DMS79 treated with DMSO at 0.1 percent for 48 hours (cell line): ENCODE measurements at places on chromosomes 3 and 15.

- DNase-seq: no peak
Measured at GRCh38 chr15:41493902-41494189, 172 bp downstream of the ITPKA start.

DNA sequence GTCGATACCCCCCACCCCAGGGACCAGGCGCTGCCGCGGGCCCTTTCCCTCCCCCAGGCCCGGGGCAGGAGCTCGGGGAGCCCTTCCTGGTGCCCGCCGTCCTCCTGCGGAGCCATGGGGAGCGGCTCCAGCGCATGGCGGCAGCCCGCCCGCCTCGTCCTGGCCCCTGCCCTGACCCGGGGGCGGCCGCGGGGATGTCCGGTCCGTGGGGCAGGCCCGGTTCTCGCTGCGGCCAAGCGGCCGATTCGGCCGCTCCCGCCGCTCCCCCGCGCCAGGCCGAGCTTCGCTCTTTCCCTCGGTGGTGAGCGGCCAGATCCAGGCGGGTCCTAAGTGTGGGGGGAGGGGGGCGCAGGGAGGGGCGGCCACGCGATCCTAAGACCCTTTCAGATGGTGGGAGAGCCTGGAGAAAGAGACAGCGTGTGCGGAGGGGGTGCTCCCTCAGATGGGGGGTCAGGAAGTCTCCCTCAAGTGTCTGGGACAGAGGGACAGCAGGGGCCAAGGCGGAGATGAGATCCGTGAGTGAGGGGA, 1.3 kb downstream of the NEIL1 start:
- DNase-seq: no peak

GRCh38 chr3:150073513-150073912, 102.8 kb upstream of the PFN2 start:
- no peak for DNase-seq

- no peak for DNase-seq
Measured at GRCh38 chr15:69924531-69924930, 173.2 kb downstream of the TLE3 start.

- DNase-seq: peak; percentile 1
Measured at GRCh38 chr15:50675535-50676144, 11.0 kb downstream of the TRPM7 start.

DNA sequence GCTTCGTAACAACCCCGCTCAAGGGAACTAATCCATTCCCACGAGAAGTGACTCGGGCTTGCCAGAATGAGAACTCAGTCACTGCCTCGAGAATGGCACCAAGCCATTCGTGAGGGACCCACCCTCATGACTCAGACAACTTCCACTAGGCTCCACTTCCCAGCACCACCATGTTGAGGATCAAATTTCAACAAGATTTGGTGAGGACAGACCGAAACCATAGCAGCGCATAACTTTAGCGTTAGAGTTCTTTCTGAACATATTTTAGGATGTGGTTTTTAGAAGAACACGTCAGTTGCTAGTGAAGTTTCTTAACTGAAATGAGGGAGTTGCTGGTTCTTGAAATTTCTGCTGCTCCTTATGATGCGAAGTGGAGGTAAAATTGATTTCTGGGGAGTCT, 13.5 kb downstream of the PTPRG start:
- no peak for DNase-seq

DNA sequence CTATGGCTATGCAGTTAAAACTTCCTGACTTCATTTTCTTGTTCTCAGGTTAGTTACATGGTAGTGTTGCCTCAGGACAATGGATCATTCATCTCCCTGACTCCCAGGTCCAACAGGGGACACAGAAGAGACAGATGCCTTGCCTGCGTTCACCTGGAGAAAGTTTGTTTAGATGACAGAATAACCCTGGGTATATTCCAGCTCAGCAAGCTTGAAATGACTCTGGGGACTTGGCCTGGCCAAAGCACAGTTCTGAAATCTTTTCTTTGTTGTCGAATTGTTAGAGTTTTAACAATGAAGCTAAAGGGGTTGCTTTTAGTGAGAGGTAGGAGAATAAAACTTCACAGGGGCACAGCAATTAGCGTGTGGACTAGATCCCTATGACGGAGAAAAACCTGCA, 206.1 kb downstream of the PDZRN3 start:
- no peak for DNase-seq

DNA sequence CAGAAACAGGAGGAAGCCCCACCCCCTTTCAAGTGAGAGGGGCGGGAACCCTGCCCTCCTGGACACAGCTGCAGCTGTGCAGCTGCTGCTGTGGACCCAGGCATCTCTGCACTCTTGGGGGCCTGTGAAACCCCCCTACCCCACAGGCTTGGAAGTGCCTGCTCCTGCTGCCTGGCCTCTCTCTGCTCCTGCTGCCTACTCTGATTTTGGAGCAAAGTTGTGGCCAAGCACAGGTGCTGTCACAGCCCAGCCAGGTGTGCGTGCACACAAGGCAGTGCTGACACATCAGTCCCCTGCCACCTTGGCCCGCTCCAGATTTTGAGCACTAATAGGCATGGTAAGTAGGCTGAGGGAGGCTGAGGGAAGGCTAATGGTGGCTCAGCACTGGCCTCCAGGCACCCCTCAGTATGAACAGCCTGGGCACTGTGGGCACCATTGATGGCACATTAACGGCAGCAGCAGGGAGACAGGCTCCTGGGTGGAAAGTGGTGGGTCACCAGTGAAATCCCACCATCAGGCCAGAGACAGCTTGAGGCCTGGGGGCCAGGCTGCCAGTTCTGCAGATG, 890.9 kb downstream of the GBE1 start:
- no peak for DNase-seq

GRCh38 chr3:139757448-139758030, 79.8 kb upstream of the NMNAT3 start:
- DNase-seq: no peak

DNA sequence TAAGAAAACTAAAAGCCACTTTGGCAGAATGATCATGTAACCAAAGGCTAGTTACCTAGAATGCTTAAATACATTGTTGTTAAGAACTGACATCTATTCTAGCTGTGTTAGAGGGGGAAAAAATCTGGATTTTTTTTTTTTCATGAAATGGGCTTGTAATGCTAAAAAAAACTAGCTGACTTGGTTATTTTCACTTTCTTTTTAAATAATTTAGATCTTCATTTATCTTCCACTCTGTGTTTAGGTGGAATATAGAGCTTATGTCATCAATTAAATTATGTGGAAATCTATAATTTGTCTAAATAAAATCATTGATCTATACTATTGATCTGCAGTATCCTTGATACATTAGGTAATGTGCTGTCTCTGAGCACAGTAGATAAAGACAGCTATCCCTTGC, 217.4 kb downstream of the TCF12 start:
- no peak for DNase-seq

DNA sequence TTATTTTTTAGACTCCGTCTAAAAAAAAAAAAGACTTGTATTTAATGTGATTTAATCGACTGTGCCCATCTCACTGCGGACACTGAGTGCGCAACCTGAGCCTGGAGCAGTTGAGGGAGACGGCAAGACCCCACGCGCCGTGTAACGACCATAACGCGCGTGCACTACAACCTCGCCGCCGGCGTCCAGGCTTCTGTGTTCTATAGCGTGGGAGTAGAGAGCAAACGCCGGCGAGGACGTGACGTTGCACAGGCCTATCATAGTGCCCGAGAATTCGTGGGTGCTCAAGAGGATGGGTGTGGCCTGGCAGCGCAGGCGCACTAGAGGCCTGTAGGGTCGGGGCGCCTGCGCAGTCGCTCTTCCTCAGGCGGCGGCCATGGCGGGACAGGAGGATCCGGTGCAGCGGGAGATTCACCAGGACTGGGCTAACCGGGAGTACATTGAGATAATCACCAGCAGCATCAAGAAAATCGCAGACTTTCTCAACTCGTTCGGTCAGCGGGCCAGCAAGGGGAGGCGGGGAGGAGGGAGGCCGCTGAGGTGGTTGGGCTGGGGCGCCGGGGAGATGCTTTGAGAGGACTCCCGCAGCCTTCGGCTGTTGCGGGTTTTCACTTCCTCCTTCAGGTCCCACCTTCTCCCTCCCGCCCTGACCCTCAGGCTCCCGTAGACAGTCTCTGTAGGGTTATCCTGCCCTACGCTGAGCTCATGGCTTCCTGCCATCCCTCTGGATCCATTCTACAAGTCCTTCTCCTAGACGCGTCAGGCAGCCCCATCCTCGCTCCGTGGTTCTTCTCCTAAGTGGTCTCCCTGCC, at the start of gene BRK1:
Gene BRK1, plus strand, starts transcription at position 350 of the 812 bp plus-strand sequence. Its CDS starts 27 bp downstream, at position 377.
- DNase-seq: peak; percentile 81

GRCh38 chr15:68678746-68679145, 100.0 kb downstream of the CORO2B start:
- DNase-seq: no peak

DNA sequence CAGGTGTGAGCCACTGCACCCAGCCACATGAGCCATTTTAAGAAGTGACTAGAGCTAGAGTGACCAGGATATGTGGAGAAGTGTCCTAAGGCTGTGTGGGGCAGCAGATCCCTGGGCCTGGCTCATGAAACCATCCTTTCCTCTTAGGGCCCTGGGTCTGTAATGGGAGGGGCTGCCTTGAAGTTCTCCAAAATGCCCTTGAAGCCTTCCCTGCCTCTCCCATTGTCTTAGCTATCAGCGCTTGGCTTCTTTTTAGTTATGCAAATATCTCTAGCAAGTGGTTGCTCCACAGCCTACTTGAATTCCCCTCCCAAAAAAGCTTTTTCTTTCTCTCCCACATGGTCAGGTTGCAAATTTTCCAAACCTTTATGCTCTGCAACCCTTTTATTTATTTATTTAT, 112.4 kb upstream of the SPATA16 start:
- no peak for DNase-seq

DNA sequence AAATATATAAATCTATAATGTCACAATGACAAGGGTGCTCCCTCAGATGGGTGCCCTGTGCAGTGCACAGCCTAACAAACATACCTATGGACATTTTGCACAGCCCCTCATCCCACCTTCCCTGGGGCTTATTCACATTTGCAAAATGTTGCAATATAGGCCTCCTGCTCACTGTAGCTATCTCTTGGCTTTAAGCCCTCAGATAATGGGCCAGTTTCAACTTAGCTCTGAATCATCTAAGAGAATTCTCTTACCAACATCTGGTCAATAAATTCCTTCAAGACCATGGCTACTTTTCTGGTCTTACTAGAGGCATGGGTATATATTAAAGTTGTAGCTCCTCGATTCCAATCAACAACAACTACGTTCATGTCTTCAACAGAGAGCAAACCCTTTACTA, 17.9 kb downstream of the LIPH start:
- no peak for DNase-seq

GRCh38 chr3:157225001-157225400, 65.1 kb upstream of the CCNL1 start:
- no peak for DNase-seq

DNA sequence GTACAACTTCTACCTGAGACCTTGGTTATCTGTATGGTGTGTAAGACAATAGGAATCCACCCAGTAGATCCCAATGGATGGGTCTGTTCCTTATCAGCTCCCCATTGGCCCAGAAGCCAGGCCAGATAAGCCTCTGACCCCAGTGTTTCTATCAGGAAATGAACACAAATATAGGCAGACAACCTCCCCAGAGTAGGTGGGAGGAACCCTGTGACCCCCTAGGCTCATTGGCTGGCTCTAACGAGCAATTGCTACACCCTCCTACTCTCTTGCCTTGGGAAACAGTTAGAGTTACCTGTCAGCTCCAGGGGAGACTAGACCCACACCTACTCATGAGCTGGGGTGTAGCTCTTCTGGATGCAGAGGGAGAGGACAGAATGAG, 299.9 kb downstream of the UACA start:
- DNase-seq: no peak

- DNase-seq: no peak
Measured at GRCh38 chr15:73767806-73768501, 14.8 kb upstream of the INSYN1 start.

GRCh38 chr15:90291679-90292356, 26.3 kb downstream of the NGRN start:
- no peak for DNase-seq

- no peak for DNase-seq
Measured at GRCh38 chr15:100972975-100973350, 53.8 kb downstream of the LRRK1 start.

- no peak for DNase-seq
Measured at GRCh38 chr3:25338158-25338725, 89.8 kb upstream of the RARB start.

DNA sequence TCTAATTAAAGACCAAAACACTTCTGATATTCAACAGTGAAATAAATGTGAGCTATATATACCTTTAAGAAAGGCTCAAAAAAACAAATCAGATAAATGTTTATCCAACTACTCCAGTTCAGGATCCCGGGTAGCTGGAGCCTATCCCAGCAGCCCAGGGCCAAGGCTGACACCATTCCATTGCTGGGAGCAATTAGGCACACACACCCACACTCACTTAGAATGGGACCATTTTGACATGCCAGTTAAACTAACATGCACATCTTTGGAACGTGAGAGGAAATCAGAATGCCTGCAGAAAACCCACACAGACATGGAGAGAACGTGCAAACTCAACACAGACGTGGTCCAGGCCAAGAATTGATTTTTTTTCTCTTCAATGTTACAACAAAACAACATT, 30.0 kb upstream of the PLSCR4 start:
- no peak for DNase-seq

- no peak for DNase-seq
Measured at GRCh38 chr3:162780313-162780712, 1283.7 kb downstream of the OTOL1 start.

DNA sequence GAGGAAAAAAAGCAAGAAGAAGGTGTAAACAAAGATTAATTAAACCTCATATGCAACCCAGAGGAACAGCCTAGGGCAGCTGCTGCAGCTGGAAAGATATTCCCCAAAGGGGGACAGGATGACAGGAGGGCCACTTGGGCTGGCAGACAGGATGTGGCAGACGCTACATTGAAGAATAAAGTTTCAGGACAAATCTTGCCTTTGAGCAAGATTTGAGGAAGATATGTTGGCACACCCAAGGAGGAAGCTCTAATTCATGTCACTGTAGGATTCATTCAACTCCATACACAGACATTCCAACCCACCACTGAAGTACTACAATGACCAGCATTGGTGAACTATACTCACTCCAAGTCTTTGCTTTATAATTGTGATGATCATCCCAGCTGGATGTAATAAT, 504.0 kb downstream of the SHQ1 start:
- no peak for DNase-seq

DNA sequence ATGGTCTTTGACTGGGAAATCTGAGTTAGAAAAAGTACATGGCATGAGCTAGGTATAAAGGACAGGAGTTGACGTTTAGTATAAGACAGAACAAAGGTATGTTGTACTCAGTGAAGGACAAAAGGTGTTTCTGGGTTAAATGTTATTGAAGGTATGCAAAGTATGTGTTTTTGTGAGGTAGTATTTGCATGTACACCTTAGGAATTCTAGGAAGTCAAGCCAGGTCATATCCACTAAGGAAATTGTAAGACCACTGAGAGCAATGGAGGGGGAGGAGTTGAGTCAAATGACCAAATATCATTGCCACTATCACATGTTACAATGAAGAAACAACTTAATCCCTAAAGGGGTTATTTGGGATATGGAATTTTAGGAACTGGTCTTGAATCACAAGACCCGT, 24.4 kb upstream of the TGFBR2 start:
- DNase-seq: no peak

- peak; percentile 12 for DNase-seq
Measured at GRCh38 chr3:31960793-31961431, 20.1 kb downstream of the OSBPL10 start.

GRCh38 chr3:25594007-25594502, 70.7 kb downstream of the TOP2B start:
- peak; percentile 27 for DNase-seq

- DNase-seq: no peak
Measured at GRCh38 chr3:100833483-100833882, 124.2 kb downstream of the TFG start.
